ENCODE measurements at places on chromosomes 4 and X.

DNA sequence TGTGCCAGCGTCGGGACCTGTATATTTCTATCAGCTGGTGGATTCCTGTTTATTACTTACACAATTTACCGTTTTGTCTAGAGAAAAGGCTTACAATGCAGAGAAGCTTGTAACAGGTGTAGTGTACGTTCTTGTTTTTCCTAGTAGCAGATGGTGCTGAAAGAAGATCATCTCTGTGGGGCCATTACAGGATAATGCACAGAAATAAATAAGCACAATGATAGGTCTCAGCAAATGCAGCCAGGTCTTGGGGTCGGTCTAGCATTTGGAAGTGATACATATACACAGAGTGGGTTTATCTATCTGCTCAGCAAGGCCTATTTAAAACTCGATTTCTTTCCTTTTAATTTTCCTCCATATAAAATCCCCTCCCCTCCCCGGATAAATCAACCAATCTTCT, 180.9 kb upstream of the LCORL start:
- no peak for DNase-seq

DNA sequence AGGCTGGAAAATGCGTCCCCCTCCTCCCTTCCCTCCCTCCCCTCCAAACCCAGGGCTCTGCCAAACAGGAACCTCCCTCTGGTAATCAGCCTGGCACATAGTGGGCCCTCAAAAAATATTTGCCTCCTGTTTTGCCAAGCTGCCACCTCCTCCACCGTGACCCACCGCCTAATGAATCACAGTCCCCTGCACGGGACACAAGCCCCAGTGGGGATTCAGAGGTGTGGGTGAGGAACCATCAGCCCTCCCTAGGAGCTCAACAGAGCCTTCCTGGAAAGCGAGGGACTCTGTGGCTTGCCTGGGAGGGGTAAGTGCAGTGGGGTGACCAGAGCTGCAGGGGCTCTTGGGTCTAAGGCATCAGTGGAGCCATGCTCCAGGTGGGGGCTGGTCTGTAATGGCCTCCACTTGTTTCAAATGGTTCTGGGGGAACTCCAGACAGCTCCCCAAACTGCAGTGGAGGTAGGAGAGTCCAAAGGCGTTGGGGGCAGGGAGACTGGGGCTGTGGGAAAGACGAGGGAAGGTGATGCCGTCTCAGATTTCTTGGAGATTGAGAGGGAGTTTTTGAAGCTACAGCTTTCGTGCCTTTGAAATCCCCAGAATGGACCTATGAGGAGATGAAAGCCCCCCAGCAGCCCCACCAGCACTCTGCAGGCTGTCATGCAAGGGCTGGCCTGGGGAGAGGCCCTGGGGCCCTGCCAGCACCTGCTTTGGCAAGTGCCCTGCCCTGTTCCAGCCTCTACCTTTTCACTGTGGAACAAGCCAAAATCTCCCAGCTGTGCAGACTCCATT, 1.0 kb upstream of the PPP2R2C start:
- DNase-seq, result no peak

DNA sequence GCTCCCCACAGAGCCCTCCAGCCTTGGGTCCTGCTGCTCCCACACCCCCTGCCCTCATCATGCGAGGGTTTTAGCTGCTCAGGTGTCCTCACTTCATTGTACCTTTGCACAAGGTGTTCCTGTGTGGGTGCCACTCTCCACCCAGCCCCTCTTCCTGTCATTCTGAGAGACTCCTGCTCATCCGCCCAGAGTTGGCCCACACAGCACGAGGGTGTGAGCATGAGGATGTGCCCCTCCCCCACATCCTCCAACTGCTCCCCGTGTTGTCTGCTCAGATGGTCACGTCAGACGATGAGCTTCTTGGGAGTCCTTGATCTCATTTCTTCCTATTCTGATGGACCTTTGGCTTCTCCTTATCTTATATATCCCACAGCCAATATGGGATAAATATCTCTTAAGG, 53.2 kb downstream of the HTT-AS start:
- DNase-seq, result no peak

DNA sequence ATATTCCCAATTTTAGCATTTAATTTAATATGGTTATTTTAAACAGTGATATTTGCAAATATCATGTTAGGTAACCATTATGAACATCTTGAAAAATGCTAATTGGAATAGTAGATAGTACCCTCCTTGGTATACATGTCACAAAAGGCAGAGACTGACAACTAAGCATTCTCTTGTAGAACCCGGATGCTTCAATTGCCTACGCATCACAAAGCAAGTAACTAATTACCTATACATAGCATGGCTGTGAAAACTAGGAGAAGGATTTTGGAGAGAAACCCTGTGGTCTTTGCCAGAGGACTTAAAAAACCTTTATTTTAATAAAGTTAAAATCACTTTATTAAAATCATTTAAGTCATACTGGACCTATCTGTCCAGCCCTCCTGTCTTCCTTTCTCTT, 764.1 kb upstream of the TENM3 start:
- DNase-seq, result no peak

All from nephron progenitor cell (in vitro differentiated cells).